ENCODE measurements at places on chromosomes 12 and 14. TPM values are rescaled to one million over a fixed set of nuclear protein-coding genes. Genes with fewer than 3 reads are reported as not detected.
A peak's percentile ranks its signal among the peaks of the same experiment; 100 is the strongest.

Gene ETFBKMT
- 1.5 TPM for total RNA-seq

Gene TUNAR
- 13.3 TPM for total RNA-seq

Gene OR4Q2
- not detected for total RNA-seq

Gene AMN1
- total RNA-seq, result 18.3 TPM

Gene TEAD4
- 22.5 TPM for total RNA-seq

Gene ZFC3H1
- total RNA-seq, result 37.9 TPM

Gene POTEG
- not detected for total RNA-seq

Gene RNASE8
- not detected for total RNA-seq

Gene RTL1
- 0.15 TPM for total RNA-seq

Gene ZCCHC8
- total RNA-seq, result 34.5 TPM

Gene WSCD2
- 6.6 TPM for total RNA-seq

DNA sequence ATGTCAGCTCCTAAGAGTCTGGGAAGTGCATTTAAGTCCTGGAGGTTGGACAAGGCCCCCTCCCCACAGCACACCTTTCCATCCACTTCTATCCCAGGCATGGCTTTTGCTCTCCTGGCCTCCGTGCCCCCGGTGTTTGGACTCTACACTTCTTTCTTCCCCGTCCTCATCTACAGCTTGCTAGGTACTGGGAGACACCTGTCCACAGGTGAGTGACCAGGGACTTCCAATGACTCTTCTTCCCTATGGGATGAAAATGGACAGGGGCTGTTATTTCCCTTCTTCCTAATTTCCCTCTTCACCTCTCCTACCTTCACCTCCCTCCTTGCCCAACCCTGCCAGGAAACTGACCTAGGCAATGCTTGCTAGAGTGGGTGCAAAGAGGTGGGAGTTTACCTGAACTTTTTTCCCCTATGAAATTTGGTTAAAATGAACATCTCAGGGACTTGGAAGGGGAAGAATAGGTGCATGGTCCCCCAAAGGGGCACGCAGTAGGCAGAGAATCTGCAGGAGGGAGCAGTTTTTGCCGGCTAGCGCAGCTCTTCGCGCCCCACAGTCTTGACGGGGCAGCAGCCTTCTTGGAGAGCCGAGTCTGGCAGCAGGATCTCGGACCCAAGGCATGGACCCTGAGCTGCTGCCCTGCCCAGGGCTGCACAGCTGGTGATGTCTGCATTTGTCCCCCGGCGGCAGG lies 9.2 kb downstream of the ARHGEF25 start:
- no peak for DNase-seq

DNA sequence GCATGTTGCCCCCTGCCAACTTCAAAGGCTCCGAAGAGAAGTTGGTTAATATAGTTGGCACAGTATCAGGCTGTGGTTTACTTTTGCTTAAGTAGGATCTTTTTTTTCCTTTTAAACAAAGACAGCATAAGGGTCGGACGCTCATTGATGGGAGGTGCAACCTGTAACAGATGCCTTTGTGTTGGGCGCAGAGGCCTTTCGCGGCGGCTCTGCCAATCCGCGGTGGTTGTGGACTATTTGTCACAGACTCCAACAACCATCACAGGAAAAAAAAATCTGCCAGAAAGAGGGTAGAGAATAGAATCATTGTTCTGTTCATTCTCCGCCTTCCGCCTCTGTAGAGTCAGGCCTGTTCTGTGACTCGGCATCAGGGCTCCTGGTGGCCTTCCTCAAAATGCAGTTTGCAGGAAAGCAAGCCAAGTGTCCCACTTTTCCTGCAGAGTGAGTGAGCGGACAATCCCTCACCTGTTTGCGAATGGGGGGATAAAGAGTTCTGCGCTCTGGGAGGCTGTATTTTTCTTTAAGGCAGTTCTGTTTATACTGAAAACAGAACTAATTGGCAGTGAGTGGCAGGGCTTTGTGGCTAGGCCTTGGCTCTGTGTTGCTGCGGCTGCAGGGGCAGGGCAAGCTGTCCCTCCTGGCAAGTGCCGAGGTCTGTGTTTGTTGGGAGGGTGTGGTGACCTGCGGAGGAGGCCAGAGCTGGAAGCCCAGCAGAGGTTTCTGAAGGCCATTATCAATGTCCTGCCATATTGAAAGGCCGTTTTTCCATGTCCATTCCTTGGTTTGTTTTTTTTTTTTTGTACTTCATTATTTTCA lies 83.0 kb upstream of the PIWIL1 start:
- DNase-seq, result peak; percentile 20

GRCh38 chr12:77609016-77609415 lies 221.7 kb upstream of the NAV3 start:
- no peak for DNase-seq

DNA sequence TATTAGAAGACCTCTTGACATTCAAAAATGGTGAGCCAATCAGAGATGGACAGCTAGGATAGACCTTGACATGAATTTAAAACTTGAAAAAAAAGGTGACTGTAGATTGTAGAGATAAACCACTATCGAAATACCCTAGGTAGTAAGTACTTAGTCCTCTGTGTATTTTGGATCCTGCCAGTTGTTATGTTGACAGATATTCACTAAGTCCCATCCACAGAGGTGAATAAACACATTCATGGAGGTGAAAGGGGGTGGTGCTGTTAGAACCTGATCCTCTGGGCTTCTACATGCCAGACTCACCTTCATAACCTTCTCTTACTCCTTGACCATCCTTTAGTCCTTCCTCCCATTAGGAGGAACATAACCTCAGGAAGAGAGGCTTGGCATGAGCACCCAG lies 72.3 kb downstream of the OTX2 start:
- DNase-seq, result no peak

- DNase-seq, result no peak
Observed at GRCh38 chr14:95291859-95292542, 27.7 kb downstream of the CLMN start.

GRCh38 chr14:72075649-72076334 lies 143.6 kb downstream of the RGS6 start:
- DNase-seq, result peak; percentile 77

DNA sequence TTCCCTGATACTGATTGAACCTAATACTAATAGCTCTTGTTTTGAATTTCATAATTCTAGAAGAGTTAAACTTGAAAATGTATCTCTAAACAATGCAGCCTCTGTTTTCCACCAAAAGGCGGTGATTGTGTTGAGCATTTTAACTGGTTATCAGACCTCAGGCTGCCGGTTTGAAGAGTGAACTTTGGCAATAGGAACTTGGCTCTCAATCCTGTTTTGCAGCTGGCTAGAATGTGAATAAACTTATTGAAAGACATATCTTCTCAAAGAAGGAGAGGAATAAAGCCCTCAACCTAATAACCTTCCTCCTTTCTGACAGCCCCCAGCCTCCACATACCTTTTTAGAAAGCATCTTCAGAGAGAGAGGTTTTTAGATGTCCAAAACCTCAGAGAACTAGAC lies 105.4 kb downstream of the SRGAP1 start:
- no peak for DNase-seq

GRCh38 chr12:34126239-34126641 lies 103.9 kb downstream of the ALG10 start:
- DNase-seq, result no peak

DNA sequence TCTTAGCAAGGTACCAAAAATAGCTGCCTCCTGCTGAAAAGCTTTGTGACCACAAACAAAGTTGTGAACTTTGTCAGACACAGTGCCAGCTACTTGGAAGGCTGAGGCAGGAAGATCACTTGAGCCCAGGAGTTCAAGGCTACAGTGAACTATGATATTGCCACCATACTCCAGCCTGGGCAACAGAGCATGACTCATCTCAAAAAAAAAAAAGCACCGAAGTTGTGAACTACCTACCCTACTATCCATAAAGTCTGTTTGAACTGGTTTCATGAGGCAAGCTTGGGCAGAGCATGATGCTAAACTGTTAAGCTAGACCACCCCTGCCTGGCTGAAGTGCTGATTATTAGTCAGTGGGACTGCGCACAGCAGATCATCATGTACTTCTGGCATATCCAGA lies 75.5 kb downstream of the RAD52 start:
- no peak for DNase-seq

DNA sequence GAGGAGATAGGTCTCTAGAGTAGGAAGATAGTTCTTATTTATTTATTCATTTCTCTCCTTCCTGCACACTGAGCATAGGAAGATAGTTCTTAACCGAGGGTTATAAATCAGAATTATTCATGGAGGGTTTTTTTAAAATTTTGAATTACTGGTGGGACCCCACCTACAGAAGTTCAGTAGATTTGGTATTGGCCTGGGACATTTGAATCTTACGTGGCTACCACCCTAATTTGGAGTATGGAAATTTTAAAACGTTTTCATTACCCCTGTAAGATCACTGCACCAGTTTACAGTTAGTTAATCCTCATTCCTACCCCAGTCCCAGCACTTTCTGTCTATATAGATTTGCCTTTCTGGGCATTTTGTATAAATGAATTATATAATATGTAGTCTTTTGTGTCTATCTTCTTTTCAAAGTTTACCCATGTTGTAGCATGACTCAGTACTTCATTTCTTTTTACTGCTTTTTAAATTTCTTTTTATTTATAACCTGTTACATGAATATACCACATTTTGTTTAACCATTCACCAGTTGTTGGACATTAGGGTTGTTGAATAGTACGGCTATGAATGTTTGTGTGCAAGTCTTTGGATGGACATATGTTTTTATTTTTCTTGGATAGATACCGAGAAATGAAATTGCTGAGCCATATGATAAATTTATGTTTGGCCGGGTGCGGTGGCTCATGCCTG lies 44.9 kb downstream of the YLPM1 start:
- no peak for DNase-seq

DNA sequence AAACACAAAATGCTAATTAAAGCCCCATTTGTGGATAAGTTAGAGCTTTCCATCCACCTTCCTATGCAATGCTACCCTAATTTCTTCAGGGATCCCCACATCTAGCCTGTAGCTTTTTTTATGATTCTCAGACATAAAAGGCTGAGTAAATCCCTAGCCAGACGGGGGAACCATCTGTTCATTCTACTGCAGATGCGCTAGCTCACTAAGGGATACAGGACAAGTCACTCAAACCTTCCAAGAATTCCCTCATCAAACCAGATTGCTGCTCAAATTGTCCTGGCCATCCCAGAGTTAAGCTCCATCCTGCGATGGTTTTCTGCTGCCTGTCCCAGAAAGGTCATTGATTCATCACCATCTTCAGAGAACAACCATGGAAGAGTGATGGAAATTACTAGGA lies 56.7 kb downstream of the MYRFL start:
- DNase-seq, result no peak

- no peak for DNase-seq
Observed at GRCh38 chr14:53167602-53168328, 14.6 kb upstream of the DDHD1 start.

DNA sequence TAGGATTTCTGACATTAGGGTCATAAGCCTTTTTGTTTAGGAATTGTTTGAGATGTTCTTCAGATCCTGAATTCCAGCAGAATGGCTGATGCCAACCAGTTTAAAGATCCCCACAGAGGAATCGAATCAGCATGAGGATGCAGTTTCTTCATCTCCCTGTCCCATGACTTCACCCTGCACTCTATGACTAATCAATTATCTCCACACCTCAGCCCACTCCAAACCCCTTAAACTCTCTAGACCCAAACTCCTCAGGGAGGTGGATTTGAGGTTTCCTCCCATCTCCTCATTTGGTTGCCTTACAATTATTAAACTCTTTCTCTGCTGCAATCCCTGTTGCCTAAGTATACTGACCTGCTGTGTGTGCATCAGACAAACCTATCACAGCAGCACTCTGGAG lies 86.5 kb upstream of the CRY1 start:
- DNase-seq, result no peak

GRCh38 chr12:125544960-125545359 lies 479.7 kb downstream of the AACS start:
- no peak for DNase-seq

GRCh38 chr12:105235732-105236476 lies at the start of gene APPL2:
Gene APPL2 (minus strand): TSS chr12:105236174. CDS start chr12:105236012, 162 bp downstream.
- DNase-seq, result peak; percentile 93

GRCh38 chr12:109944561-109945359 lies 44.7 kb downstream of the TCHP start:
- peak; percentile 89 for DNase-seq

GRCh38 chr12:19507823-19508222 lies 68.5 kb downstream of the AEBP2 start:
- no peak for DNase-seq
